Progenitor cell of endocrine pancreas (in vitro differentiated cells): ENCODE measurements at places on chromosomes 6 and 20. TPM values are rescaled to one million over a fixed set of nuclear protein-coding genes. Genes with fewer than 3 reads are reported as not detected.
A peak's percentile ranks its signal among the peaks of the same experiment; 100 is the strongest.

- no peaks in the 10 kb centered on the region for H3K27me3 ChIP-seq
- H3K4me1 ChIP-seq: peaks cover 4% of the 10 kb centered on the region
- H3K4me3 ChIP-seq: no peak overlapping the region
These were observed 164.8 kb downstream of the QKI start for GRCh38 chr6:163579111-163579879.

- DNase-seq: no peak
- H3K36me3 ChIP-seq: no peaks in the 10 kb centered on the region
- H3K4me1 ChIP-seq: peaks cover 3% of the 10 kb centered on the region
- no peak overlapping the region for H3K27ac ChIP-seq
- H3K4me3 ChIP-seq: no peak overlapping the region
These were observed 259.3 kb upstream of the FAM83B start for GRCh38 chr6:54587277-54587676.

DNA sequence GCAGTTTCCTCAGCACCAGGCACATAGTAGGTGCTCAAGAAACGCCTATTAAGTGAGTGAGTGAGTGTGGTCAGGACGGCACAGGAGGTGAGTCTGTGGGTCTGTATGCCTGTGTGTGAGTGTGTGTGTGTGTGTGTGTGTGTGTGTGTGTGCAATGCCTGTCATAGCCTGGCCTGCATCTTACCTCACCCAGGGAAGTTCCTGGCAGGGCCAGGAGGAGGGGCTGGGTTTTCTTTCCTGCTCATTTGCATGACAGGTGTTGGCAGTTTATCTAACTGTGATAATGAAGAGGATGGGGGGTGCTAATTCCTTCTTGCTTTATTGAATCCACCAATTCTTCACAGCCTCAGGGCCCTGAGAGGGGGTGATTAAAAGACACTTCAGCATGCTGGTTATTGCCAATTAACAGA is 146.7 kb upstream of the MLN start:
- H3K27ac ChIP-seq: no peak overlapping the region
- H3K27me3 ChIP-seq: peaks cover 35% of the 10 kb centered on the region

DNA sequence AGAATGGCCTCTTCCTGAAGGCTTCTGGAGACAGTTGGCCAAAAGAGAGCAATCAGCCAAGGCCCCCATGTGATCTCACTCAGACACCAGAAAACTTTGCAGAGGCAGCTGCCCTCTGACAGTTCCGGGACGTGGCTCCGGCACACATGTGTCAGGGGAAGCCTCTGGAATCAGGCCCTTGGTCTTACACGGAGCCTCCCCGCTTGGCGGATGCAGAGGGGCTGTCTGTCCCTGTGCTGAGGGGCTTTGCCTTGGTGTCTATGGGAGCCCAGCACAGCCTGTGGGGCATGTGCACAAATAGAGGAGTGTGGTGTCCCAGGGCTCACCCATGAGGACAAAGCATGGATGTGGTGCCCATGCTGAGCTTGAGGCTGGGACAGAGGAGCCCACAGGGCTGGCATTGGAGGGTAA is 13.8 kb downstream of the SIGLEC1 start:
- no peak overlapping the region for H3K27ac ChIP-seq
- no peaks in the 10 kb centered on the region for H3K36me3 ChIP-seq
- peaks cover 3% of the 10 kb centered on the region for H3K27me3 ChIP-seq
- no peaks in the 10 kb centered on the region for H3K4me1 ChIP-seq
- no peak for DNase-seq

GRCh38 chr6:106005954-106006353 is 80.2 kb upstream of the PRDM1 start:
- peaks cover 2% of the 10 kb centered on the region for H3K36me3 ChIP-seq
- no peak for DNase-seq
- H3K27ac ChIP-seq: no peak overlapping the region
- no peak overlapping the region for H3K4me3 ChIP-seq
- H3K4me1 ChIP-seq: peaks cover 52% of the 10 kb centered on the region

DNA sequence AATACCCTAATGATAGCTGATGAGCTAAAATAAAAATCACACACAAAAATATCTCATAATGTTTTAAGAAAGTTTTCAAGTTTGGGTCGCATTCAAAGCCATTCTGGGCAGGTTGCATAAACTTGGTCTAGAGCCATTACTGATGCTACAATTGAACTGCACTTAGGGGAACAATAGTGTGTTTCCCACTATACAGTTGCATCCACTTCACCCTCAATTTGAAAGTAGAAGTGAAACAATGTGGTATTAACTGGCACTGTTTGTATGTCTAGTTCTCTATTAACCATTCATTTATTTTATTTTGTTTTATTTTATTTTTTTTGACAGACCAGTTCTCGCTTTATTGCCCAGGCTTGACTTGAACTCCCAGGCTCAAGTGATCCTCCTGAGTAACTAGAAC is 23.0 kb upstream of the STK38 start:
- no peaks in the 10 kb centered on the region for H3K27me3 ChIP-seq
- H3K36me3 ChIP-seq: no peaks in the 10 kb centered on the region
- no peaks in the 10 kb centered on the region for H3K4me1 ChIP-seq
- no peak overlapping the region for H3K27ac ChIP-seq
- no peak overlapping the region for H3K4me3 ChIP-seq

DNA sequence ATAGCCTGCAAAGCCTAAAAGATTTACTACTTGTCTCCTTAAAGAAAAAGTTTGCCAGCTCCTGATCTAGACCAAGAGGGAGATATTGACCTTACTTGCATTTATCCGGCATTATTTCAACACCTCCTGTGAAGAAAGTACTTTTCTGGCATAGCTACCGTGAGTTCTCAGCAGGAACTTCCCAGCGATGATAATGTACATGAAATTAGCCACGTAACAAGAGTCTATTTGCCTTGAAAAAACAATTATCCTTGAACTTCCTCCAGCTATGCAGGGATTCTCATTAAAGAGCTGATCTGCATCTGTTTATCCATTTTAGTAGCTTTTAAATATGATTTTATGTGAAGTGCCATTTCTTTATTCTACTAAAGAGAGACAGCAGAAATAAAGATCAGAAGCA is 41.7 kb downstream of the ALDH5A1 start:
- H3K27ac ChIP-seq: no peak overlapping the region
- no peaks in the 10 kb centered on the region for H3K27me3 ChIP-seq
- no peak overlapping the region for H3K4me3 ChIP-seq
- DNase-seq: no peak

DNA sequence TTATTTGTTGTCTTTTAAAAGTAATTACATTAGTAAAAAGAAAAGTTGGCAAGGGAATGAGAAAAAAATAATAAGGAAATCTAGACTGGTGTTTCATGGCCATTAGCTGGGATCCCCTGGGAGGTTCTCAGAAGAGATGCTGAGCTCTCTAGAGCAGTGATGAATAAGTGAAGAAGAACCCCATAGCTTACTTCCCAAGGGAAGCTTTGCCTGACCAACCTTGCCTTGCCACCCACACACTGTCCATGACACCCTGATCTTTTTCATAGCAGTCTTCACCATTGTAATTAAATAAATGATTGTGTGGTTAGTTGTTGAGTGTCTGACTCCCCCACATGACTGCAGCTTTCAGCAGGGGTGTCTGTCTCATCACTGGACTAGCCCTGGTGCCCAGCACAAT is 5.9 kb downstream of the C6orf163 start:
- H3K36me3 ChIP-seq: peaks cover 5% of the 10 kb centered on the region
- H3K27ac ChIP-seq: no peak overlapping the region
- H3K4me1 ChIP-seq: no peaks in the 10 kb centered on the region
- DNase-seq: no peak
- H3K27me3 ChIP-seq: no peaks in the 10 kb centered on the region

GRCh38 chr6:1271071-1271763 is 40.7 kb upstream of the FOXQ1 start:
- H3K36me3 ChIP-seq: peaks cover 1% of the 10 kb centered on the region
- H3K4me1 ChIP-seq: peaks cover 6% of the 10 kb centered on the region
- H3K4me3 ChIP-seq: no peak overlapping the region
- DNase-seq: no peak
- peaks cover 6% of the 10 kb centered on the region for H3K27me3 ChIP-seq
- H3K27ac ChIP-seq: no peak overlapping the region

DNA sequence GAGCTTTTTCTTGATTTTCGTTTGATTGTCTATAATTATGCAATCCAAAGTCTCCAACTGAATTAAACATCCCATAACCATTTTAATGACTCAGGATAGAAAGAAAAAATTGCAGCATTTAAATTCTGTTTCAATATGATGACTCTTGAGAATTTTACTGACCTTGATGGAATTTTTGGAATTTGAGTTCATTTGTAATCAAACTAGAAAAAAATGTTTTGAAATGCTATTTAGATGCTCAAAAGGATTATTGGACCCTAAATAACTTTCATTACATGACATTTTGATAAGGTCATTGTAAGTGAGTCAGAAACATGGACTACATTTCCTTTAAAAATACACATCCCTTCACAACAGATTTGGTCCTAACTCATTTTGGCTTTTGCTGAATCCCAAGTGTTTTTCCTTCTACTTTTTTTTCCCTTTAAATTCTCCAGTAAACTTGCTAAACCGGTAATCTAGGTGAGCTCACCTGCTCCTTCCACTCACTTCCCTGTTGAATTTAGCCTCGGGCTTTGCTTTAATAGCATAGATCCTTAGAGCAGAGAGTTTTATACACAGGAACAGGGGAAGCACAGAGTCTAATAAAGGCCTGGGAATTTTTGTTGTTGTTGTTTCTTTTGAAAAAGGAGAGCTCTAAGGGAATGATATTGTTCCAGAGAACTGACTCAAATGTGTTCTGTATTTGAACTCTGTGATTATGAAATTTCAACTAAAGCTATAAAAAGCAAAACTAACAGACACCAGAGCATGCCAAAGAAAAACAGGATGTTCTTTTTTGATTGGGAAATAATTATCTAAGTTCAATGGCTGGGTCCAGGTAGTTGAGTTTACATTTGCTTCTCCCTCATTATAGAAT is 1088.2 kb upstream of the CITED2 start:
- H3K4me1 ChIP-seq: peaks cover 27% of the 10 kb centered on the region
- H3K27ac ChIP-seq: peak overlapping the region; percentile 89
- no peak overlapping the region for H3K4me3 ChIP-seq
- no peaks in the 10 kb centered on the region for H3K27me3 ChIP-seq
- DNase-seq: no peak
- H3K36me3 ChIP-seq: peaks cover 5% of the 10 kb centered on the region

- no peak overlapping the region for H3K27ac ChIP-seq
- H3K27me3 ChIP-seq: peaks cover 27% of the 10 kb centered on the region
- no peak overlapping the region for H3K4me3 ChIP-seq
- H3K4me1 ChIP-seq: peaks cover 2% of the 10 kb centered on the region
These were observed 4.6 kb upstream of the ENPP1 start for GRCh38 chr6:131803007-131803769.

Gene NELFE
- 67.2 and 71.8 TPM in 2 replicates for total RNA-seq

Gene PAK5
- total RNA-seq: 9.7 and 12.2 TPM in 2 replicates

Gene HTR1E
- 0.13 TPM in 1 of 2 replicates, not detected in the other for total RNA-seq

Gene BCAS4
- 8.5 and 8.9 TPM in 2 replicates for total RNA-seq

Gene ZNF76
- total RNA-seq: 61.2 and 61.7 TPM in 2 replicates

Gene SYCP2L
- total RNA-seq: 11.8 and 16.8 TPM in 2 replicates

Gene LINC00237
- total RNA-seq: not detected in 2 replicates

Gene ABHD16B
- not detected in 2 replicates for total RNA-seq

Gene OR2H2
- not detected in 2 replicates for total RNA-seq

Gene DPPA5
- not detected in 2 replicates for total RNA-seq

Gene FYN
- total RNA-seq: 159 and 169 TPM in 2 replicates

Gene LY6G6C
- 0.60 and 1.3 TPM in 2 replicates for total RNA-seq
